PC-3 (cell line): ENCODE measurements at places on chromosomes 6 and 20.

DNA sequence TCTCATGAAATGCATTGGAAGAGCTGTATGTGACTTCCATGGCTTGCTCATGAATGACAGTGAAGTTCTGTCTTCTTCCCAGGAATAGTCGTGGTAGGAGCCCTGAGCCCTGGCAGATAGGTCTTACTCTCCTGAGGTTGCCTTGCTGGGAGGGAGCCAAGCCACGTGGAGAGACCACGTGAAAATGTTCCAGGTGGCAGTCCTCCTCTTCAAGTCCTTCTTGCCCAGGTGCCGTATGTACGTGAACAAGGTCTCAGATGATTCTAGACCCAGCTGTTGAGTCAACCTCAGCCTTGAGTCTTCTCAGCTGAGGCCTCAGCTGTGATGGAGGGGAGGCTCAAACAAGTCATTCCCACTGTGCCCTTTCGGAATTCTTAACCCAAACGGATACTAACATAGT is 192.4 kb upstream of the PRDM1 start:
- no peak for DNase-seq

DNA sequence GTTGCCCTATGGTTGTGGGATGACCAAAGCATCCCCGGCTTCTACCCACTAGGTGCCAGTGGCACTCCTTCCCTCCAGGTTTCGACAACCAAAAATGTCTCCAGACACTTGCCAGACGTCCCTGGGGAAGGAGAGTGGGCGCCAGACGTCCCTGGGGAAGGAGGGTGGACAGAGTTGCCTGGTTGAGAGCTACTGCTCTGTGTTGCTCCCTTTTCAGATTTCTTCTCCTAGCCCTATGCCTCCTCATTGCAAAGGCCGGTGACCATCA is 13.1 kb downstream of the LRRC73 start:
- DNase-seq, result no peak

- no peak for DNase-seq
Measured at GRCh38 chr6:143496974-143497373, 14.5 kb downstream of the FUCA2 start.

DNA sequence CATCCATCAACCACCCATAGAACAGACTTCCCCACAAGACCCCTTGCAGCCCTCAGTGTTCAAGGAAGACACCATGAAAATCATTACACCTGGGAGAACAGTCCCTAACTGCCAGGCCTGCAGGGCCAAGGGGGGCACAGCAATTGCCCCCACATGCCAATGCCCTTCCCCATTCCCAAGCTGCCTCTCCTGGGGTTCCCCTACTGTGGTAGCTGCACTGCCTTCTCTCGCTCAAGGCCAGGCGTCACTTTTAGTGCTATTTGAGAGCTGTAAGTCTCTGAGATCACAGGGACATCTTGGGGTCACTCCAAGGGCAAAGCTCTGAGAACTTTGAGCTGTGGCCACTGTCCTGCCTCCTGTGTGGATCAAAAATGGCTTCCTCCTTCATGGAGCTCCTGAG is 6.0 kb upstream of the ACSS1 start:
- no peak for DNase-seq

GRCh38 chr6:46175976-46176375 is 5.2 kb upstream of the ENPP5 start:
- DNase-seq, result no peak

DNA sequence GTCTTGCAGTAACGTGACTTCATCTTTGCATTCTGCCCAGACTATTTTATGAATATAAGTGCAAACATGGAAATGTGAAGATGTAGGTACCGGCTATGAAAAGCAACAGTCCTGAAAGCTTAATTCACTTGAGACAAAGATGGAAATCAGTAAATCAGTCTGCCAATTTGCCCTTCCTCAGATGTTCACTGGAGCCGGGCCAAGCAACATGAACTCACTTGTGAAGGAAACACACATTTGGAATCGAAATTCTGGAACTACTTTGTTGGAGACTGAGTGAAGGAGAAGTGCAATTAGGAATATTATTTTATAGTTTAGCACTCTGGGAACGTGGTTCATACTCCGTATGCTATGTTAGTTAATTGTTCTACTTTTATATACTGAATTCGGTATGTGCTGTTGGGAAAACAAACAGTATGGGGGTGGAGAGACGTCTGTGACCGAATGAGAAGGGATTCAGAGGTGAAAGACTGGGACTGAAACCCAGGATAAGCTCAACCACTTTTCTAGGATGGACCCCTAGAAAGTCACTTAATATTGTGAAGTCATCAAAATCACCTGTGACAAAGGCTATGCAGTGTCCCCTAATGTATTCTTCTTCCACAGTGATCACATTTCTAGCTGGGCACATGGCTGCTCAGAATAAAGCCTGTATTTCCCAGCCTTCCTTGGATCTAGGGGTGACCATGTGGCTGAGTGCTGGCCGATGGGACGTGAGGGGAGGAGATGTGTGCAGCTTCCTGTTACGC is 95.5 kb downstream of the PREX1 start:
- DNase-seq, result no peak

- peak; percentile 71 for DNase-seq
Measured at GRCh38 chr6:127939442-127940066, 38.7 kb upstream of the THEMIS start.

GRCh38 chr20:20685635-20686034 is 26.8 kb downstream of the RALGAPA2 start:
- no peak for DNase-seq

GRCh38 chr6:39050453-39051112 is 2.0 kb downstream of the GLP1R start:
- no peak for DNase-seq

DNA sequence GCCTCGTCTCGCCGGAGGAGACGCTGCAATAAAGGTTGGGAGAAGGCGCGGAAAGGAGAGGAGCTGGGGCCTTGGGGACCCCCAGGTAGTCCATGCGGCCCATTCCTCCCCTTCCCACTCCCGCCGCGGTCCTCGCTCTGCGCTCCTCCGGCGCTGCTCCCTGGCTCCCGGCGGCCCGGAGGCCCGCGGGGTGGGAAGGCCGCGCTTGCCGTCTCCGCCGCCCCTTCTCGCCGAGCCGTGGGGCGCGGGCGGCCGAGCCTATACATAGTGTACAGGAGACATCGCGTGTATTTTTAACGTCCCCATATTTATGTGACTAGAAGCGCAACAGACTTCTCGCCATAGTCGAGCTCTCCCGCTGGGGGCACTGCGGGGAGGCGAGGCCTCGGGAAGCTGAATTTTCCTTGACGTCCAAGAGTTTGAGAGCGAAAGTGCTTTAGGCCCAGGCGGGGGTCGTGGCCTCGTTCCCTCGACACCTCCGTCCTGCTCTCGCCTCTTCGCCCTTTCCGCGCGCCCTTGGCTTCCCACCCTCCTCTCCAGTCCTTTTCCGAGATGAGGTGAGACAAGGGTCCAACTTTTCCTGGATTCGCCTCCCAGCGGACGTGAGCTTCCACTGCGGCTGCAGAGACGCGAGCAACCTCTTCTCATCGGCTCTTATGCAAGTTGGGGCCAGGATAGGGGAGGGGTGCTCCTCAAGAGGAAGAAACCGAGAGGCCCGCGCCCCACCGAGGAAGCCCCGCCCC is 29.0 kb downstream of the SLC12A5 start:
- DNase-seq, result no peak

- no peak for DNase-seq
Measured at GRCh38 chr6:117138920-117139319, 126.4 kb upstream of the VGLL2 start.

DNA sequence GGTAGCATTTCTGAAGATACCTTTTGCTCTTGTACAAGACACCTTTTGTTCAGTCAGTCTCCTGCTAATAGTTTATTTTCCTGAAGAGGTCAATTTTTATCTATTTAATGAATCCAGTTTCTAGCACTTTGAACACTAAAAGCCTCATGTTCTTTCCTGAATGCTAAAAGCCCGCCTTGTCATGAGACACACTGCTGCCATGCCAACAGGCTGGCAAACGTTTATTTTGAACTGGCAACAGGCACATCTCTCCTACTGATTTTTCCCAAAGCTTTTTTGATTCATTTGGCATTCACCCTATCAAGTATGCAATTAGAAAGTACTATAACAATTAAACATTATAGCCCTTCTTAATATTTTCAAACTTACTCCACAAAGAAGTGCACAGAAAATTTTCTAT is 421.2 kb upstream of the EYS start:
- DNase-seq, result no peak

DNA sequence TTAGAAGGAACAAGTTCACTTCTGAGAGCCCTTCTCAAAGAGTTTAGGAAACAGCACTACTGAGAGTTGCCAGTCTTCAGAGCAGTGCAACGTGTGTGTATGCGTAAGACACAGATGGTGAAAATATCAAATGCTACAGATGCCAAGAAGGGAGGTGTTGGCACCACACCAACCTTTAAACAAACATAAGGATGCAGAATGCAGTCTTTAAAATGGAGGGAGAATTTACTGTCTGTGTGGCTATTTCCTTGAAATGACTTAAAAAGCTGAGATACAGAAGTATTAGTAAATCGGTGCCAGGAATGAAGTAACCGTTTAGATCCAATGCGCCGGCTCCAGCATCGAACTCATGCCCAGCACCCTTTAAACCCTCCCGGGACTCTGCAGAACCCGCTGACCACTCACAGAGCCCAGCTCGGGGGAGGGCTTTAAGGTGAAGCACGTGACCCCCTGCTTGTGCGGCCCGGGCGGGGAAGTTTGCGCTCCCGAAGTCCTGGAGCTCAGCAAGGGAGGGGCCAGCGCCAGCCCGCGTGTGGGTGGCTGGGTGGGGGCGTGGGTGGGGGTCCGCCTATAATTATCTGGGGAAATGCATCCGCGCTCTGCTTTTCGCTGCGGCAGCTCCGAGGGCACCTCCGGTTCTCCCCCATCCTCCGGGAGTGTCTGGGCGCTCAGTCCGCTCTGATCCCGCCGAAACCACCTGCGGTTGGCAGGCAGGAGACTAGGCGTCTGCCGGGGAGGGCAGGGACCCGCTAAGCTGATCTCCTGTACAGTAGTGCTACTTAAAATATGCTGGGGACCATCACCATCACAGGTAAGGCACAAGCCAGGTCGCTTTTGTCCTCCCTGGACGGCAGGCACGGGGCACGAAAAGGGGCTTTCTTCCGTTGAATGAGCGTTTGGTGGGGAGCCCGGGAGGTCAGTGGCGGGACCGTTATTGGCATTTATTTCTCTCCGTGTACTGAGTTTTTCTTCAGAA is 66.0 kb downstream of the ZBTB2 start:
- DNase-seq, result peak; percentile 68

DNA sequence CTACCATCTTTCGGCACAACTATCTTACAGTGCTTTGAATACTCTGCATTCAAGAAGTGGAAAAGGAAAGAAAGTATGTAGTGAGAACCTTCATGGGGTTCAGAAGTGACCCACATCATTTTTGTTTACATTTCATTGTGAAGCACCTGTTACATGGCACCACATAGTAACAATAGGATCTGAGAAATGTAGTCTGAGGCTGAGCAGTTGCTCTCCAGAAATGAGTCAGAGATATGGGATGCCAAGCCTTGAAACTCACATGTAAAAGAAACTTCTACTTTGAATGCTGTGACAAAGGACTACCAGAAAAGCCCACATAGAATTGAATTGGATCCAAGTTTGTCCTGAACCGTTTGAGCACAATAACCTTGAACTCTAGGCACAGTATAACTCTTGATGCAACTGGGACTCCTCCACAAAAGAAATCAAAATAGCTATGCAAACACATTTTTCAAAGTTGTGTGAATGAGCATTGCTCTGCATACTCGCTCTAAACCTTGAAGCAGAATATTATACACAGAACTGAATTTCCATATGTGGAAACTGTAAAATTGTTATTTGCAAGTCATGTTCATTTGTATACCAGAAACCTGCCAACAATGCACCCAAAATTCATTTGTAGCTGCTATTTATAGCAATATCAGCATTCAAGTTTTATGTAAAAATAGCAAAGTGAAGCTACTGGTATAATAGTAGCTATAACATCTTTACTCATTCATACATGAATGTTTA is 400.9 kb upstream of the POU3F2 start:
- DNase-seq, result no peak

- DNase-seq, result no peak
Measured at GRCh38 chr20:46053416-46053815, 24.4 kb downstream of the SLC12A5 start.

DNA sequence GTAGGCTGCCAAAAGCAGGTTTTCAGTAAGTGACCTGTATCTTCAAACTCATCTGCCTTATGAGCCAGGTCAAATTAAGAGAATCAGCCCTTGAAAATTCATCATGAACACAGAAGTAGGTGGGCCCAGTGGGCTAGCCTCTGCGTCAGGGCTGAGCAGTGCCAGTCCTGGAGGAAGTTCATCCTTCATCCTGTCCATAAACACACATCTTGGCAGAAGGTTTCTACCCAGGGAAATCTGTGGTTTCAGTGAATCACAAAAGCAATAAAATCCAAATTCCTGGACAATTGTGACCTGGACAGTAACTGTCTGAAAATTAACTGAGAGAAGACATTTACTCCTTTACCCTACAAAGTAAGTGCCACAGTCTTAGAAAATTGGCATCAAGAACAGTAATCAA is 72.4 kb downstream of the ATG5 start:
- DNase-seq, result peak; percentile 91

GRCh38 chr6:107517274-107517673 is 27.4 kb downstream of the SOBP start:
- no peak for DNase-seq

GRCh38 chr6:99409672-99410071 is 15.4 kb downstream of the PNISR start:
- DNase-seq, result no peak

- no peak for DNase-seq
Measured at GRCh38 chr20:32608664-32609015, 23.5 kb upstream of the NOL4L start.

DNA sequence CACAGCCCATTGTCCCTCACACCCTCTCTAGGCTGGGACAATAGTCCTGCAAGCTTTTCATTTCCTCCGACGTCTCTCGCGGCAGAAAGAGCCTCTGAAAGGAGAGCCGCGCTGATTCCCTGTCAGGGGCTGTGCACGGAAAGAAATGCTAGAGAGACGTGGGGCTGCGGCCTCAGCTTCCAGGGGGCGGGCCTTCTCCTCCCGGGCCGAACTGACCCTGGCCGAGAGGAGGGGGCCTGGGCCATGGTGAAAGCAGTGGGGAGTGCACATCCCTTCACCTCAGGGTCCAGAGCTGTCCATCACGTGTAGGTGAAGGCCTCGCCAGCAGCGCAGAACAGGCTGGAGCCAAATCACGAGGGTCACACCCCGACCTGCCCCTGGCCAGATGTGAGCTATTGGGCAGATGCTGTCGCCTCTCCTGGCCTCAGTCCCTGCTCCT is 220.4 kb downstream of the TAF4 start:
- no peak for DNase-seq

DNA sequence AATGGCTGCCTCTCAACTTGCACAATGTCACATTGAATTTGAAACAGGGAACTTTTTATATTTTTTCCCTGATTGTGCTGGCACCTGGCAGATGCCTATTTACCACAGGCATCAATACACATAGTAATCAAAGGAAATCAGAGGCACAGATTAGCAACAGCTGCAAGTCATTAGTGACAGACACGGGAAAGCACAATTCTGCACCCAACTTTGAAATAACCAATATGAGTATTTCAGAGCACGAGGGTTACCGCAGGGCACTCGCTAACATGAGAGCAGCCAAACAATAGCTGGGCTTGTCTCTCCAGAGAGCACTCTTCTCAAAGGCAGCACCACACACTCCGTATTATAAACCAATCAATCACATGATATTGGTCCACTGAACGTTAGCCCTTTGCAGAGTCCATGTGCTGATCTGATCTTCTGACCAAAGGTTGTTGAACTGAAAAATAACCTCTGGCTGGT is 149.5 kb downstream of the RNF144B start:
- DNase-seq, result no peak

GRCh38 chr6:144662812-144663365 is 377.8 kb downstream of the UTRN start:
- DNase-seq, result no peak
